ENCODE measurements at places on chromosomes 16 and 17. TPM values are rescaled to one million over a fixed set of nuclear protein-coding genes. Genes with fewer than 3 reads are reported as not detected.

Gene MYH2
- not detected for total RNA-seq

Gene KRTAP1-5
- total RNA-seq = not detected

Gene TBC1D3G
- not detected for total RNA-seq

Gene KIF2B
- total RNA-seq = not detected

Gene C17orf67
- total RNA-seq = 1.4 TPM

Gene GPRC5B
- 58.7 TPM for total RNA-seq

Gene GGT6
- total RNA-seq = not detected

Gene CACNG4
- total RNA-seq = not detected

Gene SYNGR3
- 5.6 TPM for total RNA-seq

Gene LRRC37A3
- 3.0 TPM for total RNA-seq

Gene FBXW10
- total RNA-seq = under 0.01 TPM

Gene TRIM72
- total RNA-seq = 0.04 TPM

Gene PAQR4
- 15.9 TPM for total RNA-seq

Gene CACNG3
- not detected for total RNA-seq

Gene HSF4
- 0.95 TPM for total RNA-seq

Gene TPSAB1
- not detected for total RNA-seq

Gene TBC1D3B
- total RNA-seq = 0.86 TPM

Data from pulmonary artery endothelial cell (primary cell).